H1 (cell line): ENCODE measurements at places on chromosomes 5 and 9.

DNA sequence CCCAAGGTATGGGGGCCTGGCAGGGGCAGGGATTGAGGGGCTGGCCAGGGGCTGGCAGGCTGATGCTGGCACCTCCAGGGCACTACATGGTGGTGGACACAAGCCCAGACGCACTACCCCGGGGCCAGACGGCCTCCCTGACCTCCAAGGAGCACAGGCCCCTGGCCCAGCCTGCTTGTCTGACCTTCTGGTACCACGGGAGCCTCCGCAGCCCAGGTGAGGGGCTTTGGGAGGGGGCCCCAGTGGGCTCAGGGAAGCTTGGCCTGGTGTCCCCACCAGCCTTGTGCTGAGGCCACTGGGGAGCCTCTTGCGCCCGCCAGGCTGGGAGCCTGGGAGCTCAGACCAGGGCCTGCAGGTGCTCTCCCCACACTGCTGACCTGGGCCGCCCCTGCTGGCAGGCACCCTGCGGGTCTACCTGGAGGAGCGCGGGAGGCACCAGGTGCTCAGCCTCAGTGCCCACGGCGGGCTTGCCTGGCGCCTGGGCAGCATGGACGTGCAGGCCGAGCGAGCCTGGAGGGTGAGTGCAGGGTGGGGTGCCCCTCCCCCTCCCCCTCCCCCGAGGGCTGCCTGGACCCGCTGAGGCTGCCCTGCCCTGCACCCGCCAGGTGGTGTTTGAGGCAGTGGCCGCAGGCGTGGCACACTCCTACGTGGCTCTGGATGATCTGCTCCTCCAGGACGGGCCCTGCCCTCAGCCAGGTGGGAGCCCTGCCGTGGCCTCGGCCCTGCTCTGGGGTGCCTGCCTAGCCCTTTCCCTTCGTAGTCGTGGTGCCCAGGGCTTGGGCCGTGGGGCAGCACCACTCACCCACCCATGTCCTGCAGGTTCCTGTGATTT, 5.7 kb downstream of the MAMDC4 start:
- DNase-seq: no peak

- no peak for DNase-seq
Measured at GRCh38 chr9:116703634-116704033, 16.5 kb downstream of the TRIM32 start.

- no peak for DNase-seq
Measured at GRCh38 chr5:145543968-145544367, 291.2 kb downstream of the PRELID2 start.

DNA sequence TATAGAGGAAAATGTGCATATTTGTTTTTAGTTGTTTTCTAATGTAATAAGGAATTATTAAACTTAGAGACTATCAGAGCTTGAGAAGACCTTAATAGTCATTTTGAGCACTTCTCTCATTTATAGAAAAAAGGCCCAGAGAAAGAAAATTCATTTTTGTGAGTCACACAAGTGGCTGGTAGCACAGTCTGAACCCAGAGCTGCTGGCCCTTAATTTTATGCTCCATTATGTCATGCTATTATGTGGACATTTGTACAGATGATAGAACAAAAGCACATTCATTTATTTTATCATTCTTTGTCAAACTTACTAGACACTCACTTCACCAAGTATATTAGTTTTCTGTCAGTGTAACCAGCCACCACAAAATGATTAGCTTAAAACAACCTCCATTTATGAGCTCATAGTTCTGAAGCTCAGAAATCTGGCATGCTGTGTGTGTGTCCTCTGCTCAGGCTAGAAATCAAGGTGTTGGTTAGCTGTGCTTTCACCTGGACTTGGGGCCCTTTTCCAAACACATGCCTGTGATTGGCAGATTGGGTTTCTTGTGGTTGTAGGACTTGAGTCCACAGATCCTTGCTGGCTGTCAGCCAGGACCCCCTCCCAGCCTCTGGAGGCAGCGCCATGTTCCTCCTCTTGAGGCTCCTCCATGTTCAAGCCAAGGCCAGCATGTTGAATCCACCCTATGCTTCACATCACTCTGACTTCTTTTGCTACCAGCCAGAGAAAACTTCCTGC, 188.9 kb downstream of the ARHGAP26 start:
- no peak for DNase-seq

DNA sequence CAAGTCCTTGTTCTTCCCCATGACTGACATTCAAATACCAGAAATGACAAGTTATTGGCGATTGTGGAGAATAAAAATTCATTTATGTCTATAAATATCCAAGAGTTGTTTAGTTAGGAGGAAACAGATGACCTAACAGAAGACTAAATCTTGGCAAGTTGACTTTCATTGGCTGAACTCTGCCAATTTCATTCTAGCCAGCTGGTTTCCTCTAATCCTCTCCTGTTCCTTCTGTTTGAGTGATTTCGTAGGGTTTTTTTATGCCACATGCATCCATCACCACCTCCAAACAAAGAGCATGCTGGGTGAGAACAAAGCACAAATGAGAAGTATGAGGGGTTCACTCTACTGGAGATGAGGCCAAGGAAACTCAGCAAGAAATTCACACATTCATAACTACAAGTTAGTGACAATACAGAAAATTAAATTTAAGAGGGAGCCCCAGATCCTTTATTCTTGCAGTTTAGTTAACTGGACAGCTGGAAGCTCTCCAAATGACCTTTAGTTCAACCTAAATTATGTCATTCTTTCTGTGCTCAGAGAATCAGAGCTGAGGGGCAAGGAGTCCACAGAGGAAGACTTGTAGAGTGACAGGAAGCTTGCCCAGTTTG, 932.0 kb downstream of the TLE4 start:
- no peak for DNase-seq

DNA sequence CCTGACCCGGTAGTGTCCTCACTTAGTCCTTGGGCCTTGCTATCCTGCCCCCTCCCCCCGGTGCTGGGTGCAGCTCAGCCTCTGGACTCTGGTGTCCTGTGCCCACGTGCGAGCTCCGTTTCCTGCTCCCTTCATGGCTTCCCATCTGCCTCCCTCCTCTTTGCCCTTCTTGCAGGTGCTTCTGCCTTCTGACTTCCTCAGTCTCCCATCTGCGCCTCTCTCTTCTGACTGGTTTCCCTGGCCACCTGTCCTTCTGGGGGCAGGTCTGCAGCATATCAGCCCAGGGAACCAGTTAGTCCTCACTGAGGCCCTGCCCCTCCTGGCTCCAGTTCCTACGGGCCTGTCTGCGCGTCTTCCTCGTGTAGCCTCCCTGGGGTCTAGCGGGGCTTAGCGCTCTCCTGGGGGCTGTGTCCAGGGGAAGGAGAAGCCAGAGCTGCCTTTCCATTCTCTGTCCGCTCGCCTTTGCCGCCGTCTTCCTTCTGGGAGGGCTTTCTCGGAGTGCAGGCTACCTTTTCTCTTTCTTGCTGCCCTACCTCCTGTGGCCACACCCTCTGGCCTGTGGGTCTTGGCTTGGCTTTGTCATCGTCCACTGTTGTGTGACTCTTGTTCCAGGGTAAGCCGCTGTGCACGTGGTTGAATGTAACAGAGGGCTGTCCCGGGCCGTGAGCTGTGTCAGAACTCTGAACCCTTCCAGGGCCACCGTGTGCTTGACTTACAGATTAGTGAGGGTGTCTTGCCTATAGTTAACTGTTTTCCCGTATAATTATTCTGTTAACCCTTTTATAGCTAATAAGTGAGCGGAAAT, 51.8 kb downstream of the EHMT1 start:
- no peak for DNase-seq

DNA sequence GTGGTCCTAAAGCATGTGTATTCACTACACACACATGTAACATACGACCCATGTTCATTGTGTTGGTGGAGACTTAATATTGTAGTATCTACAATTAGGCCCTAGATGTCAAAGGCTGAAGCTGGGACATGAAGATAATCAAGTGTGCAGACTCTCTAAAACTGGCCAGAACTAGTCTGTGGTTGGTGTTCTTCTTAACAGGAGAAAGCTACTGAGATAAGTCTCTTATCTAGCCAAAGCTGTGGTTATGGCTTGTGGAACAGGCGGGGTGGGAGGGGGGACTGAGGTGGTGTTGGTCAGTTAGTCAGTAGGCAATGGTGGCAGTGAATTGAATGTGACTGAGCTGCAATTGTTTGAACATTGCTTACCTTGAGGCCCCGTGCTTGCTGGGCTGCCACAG, 112.7 kb upstream of the SLC24A2 start:
- DNase-seq: no peak

DNA sequence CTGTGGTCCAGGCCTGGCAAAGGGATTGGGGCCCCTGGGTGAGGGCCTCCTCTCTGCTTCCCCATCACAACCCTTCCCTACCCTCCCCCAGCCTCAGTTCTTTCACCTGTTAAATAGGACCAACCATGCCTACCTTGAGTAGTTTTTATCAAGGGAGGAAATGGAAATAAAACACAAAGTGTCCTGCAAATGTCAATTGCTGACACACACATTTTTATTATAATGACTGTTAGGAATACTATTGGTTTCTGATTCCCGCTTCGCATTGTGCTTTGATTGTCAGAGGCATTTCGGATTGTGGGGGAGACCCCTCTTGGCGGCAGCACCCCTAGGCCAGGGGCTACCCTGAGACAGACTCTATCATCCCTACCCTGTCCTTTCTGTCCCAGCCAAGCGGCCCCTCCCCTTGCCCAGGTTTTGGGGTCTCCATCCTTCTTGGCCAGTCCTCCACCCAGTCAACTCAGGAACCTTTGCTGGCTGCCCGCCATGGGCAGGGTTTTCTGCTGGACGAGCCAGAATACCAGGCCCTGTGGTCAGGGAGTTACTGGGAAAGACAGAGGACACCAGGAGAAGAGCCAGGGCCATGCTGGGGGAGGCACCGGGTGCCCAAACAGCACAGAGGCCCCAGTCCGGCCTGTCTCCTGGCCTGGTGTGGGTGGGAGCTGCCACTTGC, 18.4 kb upstream of the TTLL11 start:
- DNase-seq: no peak

- no peak for DNase-seq
Measured at GRCh38 chr9:6214903-6215302, 704 bp upstream of the IL33 start.

GRCh38 chr9:3014178-3014577, 170.3 kb upstream of the PUM3 start:
- no peak for DNase-seq

- no peak for DNase-seq
Measured at GRCh38 chr9:90702441-90702955, 59.9 kb upstream of the DIRAS2 start.

- DNase-seq: no peak
Measured at GRCh38 chr5:108143581-108143980, 238.3 kb downstream of the FBXL17 start.

DNA sequence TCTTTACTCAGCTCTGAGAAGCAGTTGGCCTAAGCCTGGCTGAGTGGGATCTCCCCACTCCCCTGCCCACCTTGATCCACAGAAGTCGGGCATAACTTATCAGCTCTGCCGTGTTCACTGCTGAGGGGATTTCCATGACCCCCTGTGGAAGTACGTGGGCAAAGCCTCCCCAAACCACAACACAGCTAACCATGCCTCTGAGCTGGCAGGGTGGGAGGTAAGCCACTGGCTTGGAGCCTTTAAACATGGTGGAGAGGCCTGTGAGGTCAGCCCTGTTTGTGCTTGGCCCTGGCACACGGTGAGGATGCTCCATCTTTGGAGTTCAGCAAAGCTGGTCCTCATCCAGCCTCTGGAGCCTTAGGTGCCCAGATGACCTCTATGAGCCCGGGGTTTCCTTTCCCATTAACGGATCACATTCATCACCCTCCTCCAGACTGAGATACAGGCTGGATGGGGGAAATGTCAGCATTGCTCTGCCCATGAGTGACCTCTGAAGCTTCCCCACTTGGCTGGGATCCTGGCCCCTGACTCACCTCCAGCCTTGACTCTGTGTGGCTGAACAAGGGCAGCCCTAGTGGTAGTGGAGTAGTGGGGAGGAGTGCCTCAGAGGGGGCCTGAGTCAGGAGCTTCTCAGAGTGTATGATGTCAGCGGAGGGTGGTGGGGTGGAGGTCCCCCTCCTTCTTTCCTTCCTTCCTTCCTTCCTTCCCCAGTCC, 6.2 kb downstream of the PDLIM4 start:
- DNase-seq: no peak

DNA sequence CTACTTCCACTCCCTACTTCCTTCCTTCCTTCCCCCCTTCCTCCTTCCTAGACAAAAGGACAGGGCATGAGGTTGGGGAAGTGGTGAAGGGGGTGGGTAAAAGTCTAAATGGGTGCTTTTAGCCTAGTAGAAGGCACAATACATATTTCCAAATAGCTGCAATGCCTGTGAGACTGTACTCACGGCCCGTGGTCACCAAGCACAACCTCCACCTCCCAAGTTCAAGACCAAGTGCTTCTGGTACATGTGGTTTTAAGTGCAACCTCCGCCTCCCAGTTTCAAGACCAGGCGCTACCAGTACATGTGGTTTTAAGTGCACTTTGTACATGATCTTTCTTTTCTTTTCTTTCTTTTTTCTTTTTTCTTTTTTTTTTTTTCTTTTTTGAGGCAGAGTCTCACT, 14.5 kb upstream of the NTNG2 start:
- DNase-seq: no peak

- DNase-seq: peak; percentile 82
Measured at GRCh38 chr5:178895615-178896571, at the start of gene ZFP2. Gene ZFP2 (plus strand): TSS chr5:178895913. CDS start chr5:178931314, 35,401 bp downstream.

DNA sequence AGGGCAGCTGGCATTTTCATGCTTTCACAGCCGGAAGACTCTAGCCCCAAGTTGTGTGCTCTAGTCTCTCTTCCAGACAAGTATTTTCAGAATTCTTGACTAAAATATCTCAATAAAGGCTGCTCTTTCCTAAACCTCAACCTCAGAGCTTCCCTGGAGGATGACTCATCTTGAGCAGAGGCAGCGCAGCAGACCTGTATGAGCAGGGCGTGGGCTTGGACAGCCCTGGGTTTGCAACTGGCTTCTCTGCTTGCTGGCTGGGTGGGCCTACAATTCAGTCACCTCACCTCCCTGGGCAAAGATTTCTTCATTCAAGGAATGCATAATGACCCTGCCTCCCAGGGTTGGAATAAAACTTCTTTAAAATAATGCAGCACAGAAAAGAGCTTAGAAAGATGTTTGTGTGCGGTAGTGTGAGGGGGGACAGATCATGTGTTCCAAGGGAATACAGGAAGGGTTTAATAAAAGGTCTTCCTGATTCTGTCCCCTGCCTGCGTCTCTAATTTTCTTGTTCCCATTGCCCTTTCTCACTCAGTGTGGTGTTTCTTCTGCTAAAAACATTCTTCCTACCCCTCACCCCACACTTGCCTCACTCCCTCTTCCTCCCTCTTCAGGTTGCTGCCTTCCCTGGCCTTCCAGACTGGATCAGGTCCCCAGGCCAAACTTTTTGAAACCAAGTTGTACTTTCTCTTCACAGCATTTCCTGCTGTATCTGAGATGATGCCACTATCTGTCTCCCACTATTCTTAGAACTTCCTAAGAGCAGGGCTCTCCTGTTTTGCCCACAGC, 39.4 kb upstream of the MAP1B start:
- no peak for DNase-seq

DNA sequence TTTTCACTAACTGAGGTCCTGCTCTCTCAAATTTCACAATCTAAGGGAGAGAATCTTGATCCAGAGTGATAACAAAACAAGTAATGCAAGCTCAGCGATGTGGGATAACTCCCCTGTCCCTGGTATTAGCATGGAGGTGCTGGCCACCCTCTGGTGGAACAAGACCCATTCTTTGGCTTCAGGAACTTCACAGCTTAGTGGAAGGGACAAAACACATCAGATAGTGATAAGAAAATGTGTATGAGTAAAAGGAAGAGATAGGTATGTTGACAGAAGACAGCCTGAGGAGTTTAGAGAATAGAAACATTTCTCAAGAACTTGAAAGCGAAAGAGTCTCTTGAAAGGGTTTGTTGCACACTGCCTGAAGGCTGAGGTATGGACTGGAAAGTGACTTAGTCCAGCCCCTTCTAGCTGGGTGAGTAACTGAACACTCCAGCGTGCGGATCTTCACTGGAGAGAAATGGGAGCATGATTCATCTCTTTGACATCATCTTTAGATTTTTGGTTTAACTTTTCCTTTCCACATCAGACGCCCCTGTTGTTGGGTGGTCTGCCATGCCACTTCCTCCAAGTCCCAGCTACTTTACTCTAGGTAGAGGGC, 25.4 kb upstream of the ZSWIM6 start:
- no peak for DNase-seq
